ENCODE measurements at places on chromosomes 5 and 9.

DNA sequence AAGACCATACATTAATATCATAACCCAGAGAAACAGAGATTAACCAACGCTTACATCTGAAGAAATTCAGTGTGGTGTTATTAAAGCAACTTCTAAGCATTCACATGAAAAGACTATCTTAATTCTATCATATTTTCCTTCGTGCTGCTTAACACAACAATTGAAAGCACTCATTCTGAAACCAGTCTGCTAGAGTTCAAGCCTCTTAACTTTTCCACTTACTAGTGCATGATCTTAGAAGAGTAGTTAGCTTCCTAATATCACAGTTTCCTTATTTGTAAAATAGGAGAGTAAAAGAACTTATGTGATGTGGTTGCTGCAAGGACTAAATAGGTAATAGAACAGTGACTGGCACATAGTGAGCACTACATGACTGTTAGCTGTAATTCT is 379.3 kb downstream of the TRIM36 start:
- DNase-seq, result no peak

DNA sequence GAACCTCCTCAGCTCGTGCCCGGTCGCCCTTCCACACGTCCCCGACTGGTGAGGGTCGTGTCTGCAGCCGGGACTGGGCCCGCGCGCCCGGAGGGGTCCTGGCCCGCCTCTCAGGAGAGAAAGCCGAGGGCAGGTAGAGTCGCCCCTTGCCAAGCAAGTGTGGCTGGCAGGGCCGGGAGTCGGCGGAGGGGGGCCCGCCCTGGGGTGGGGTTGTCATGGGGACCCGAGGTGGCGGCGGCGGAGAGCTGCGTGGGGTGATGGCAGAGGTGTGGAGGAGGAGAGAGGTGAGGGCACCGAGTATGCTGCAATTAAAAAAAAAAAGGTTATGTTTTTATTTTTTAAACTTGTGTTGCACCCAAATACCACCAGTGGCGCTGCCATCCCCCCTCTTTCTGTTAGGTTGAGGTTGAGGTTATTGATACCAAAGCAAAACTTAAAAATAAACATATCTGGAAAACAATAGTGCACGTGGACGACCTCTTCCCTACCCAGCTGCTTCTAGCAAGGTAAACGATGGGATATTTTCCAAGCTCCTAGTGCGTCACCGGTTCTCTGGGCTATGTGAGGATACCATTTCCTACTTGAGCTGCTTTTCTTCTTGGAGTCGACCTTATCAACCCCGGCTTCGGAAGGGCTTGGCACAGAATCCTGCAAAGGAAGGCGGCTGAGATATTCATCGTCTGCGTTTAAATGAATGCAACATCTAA is 660 bp downstream of the SCAMP1 start:
- DNase-seq, result peak; percentile 41

GRCh38 chr9:81374459-81375186 is 314.7 kb downstream of the TLE1 start:
- DNase-seq, result no peak

DNA sequence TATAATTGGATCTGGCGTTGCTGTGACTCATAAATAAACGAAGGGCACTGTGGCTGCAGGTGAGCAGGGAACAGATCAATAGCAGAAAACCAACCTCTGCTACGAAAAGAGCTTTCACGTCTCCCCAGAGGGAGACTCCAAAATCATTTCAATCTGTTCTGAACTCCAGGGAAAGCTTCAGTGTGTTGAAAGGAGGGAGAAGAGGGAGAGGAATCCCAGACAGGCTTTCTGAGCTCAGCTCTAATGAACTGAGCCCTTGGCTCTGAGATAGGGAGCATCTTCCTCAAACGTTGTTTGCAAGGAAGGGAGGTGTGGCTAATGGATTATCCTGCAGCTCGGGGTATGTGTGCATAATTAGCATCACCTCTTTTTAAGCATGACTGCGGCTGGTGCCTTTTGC is 288.0 kb upstream of the IRX4 start:
- no peak for DNase-seq

GRCh38 chr5:52786949-52787599 is 642 bp upstream of the ITGA1 start:
- no peak for DNase-seq

- no peak for DNase-seq
Observed at GRCh38 chr9:32524892-32525708, 896 bp downstream of the RIGI start.

DNA sequence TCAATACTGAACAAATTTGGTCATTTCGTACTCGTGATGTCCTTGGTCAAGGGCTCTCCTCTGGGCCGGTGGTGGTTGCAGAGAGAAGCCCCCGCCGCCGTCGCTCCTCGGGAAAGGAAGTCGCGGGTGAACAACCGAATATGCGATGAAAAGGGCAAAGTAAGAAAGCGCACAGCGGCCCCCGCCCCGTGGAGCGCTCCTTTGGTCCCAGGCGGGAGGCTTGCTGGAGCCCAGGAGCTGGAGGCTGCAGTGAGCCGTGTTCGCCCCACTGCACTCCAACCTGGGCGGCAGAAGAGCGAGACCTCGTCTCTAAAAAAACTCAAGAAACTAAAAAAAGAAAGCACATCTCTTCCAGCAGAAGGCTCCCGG is 108.4 kb upstream of the LARP1 start:
- DNase-seq, result no peak

GRCh38 chr5:92505145-92505544 is 1075.9 kb downstream of the NR2F1-AS1 start:
- no peak for DNase-seq

GRCh38 chr5:57598756-57599155 is 116.1 kb upstream of the ACTBL2 start:
- DNase-seq, result no peak

- no peak for DNase-seq
Observed at GRCh38 chr5:78362220-78362619, 1.8 kb downstream of the SCAMP1 start.

GRCh38 chr5:139268364-139269202 is 25.0 kb upstream of the MATR3 start:
- no peak for DNase-seq

DNA sequence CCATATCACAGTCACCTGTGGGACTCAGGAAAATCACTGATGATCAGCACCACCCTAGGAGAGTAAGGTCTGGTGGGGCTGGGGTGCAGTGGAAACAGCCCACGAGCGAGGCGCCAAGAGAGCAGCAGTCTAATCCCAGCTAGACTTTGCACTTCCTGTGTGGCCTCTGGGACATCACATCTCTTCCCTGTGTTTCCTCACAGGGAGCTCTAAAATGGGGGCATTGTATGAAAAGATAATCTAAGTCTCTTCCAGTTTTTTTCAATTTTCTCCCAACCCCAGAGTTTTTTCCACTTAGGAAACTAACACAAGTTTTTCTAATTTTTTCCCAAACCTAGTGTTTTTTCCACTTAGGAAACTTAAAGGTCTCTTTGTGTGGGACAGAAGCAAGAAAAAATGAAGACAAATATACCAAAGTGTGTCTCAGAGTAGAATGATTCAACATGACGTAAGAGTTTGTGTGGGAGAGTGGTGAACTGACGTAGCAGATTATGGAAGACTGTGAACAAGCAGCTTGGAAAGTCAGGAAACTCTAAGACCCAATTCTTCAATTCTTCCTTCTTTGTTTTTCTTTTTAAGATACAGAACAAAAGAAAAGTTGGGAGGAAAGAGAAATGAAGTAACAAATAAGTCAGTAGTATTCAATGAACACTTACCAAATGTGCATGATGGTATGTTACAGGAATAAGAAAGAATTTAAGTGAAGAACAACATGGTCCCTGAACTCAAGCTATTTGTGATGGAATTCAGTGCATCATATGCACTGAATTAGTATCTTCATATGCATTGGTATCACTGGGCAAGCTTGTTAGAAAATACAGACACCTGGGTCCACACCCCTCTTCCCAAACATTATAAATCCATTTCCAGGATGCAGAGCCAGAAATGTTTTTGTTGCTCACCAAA is 51.3 kb downstream of the LHFPL2 start:
- no peak for DNase-seq

DNA sequence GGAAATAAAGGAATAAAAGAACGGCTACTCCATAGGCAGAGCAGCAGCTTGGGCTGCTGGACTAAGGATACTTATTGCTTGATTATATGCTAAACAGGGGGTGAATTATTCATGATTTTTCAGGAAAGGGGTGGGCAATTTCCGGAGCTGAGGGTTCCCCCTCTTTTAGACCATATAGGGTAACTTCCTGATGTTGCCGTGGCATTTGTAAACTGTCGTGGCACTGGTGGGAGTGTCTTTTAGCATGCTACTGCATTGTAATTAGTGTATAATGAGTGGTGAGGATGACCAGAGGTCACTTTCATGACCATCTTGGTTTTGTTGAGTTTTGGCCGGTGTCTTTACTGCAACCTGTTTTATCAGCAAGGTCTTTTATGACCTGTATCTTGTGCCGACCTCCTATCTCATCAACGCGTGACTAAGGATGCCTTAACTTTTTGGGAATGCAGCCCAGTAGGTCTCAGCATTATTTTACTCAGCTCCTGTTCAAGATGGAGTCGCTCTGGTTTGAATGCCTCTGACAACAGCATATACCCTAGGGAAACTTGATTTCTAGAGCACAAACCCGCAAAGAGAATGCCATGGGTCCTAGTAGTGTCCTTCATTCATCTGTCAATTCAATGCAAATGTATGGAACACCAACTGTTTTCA is 47.8 kb upstream of the PWWP2A start:
- no peak for DNase-seq

GRCh38 chr5:5159282-5160103 is 19.4 kb downstream of the ADAMTS16 start:
- no peak for DNase-seq

DNA sequence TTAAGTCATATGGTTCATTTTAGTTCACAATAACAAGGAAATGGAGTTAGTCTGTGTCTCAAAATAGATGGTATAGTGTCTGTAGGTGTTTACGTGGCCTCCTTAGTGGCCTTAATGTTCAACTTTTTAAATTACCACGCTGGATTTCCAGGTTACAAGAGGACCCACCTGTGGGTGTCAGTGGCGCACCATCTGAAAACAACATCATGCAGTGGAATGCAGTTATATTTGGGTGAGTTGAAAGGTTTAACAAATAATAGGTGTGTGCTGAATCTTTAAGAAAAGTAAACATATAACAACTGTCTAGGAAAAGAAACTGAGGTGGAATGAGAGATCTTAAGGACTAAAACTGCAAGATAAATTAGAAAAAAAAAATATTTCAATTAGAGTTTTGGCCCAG is 2.9 kb downstream of the UBE2B start:
- no peak for DNase-seq

DNA sequence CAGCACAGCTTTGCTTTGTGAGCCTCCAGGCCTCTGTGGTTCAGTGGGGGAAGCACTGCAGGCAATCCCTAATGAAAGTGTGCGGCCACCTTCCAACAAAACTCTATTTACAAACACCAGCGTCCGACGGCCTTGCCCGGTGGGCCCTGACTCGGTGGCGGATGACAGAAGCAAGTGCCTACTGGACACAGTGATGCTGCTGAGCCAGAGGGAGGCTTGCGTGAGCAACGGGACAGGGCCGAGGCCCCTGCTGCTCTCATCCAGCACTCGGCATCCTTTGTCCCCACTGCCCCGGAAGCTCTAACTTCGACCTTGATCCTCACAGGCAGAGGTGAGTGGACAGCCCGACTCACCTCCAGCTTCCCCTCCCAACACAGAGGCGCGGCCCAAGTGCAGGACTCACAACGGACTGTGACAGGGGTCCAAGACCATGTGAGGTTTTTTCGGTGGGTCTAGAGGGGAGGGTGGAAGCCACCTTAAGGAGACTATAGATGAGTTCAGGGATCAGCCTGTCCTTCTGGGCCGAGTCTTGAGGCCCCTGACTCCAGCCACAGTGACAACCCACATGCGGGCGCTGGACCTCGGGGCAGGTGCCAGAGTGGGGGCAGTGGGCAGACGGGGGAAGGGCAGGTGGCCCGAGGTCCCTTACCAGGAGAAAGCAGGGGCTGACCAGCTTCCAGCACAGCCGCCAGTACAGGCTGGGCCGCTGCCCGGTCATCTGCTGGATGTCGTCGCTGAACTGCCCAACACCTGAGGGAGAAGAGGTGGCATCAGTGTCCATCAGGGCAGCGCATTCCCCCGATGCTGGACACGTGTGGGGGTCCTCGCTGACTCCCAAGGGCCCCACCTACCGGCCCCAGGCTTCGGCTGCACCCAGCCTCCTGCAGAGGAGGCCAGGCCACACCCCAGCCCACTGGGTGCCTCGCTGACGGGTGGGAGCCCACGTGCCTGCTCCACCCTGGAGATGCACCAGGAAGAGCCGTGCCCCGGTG is 39.4 kb downstream of the SLC6A3 start:
- DNase-seq, result peak; percentile 32

GRCh38 chr5:107570181-107570580 is 100.6 kb downstream of the EFNA5 start:
- no peak for DNase-seq

DNA sequence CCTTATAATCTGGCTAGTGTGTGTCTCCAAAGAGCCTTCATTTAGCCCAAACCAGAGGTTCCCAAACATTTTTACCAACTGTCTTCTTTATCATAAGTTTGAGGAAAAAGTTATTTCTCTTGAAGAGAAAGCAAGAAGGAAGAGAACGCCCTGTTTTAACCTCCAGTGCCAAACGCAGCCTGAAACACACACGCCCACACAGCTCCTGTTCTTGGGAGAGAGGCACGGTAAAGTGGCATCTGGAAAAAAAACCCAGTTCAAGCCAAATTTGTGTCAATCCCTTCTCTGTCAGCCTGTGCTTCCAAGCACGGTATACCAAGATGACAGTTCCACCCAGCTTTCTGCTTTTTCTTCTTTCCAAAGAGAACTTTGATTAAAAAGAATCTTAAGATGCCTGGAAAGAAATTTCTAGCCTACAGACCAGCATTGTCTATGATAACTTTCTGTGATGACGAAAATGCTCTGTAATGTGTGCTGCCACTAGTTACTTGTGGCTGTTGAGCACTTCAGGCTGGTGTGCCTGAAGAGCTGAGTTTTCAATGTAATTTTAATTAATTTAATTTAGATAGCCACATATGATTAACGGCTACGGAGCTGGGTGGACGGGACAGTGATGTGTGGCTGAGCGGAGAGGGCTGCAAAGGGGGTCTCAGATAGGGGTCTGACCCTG is 62.3 kb downstream of the ACER2 start:
- no peak for DNase-seq

DNA sequence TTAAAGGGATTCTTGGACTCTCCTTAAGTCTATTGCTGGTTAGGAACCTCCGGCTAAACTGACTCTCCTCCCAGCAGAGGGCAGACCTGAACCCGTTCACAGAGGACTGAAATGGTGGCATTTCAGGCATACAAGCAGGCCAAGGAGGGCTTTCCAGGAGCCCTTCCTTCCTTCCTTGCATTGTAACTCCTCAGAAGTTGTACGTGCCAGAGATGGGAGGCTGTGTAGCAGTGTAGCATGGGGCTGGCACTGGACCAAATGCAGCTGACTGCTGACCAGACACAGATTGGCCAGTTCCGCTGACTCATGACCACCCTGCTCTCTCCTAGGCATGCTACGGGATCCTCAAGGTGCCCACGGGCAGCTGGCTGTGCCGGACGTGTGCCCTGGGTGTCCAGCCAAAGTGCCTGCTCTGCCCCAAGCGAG is 36.4 kb downstream of the JADE2 start:
- no peak for DNase-seq

DNA sequence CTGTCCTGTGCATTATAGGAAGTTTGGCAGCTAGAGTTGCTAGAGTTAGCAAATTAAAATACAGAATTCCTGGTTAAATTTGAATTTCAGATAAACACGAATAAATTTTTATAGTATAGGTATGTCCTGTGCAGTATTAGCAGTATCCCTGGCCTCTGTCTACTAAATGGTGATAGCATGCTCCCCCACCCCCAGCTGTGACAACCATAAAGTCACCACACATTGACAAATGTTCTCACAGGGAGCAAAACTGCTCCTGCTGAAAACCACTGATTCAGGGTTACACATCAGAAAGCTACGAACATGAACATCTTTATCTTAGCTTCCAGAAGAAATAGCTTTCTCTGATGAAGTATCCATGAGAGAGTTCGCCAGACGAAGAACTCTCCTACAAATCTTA is 91.8 kb upstream of the CCDC112 start:
- no peak for DNase-seq

All from psoas muscle (tissue), 8 donors.